ENCODE measurements at places on chromosomes 5 and 9.

DNA sequence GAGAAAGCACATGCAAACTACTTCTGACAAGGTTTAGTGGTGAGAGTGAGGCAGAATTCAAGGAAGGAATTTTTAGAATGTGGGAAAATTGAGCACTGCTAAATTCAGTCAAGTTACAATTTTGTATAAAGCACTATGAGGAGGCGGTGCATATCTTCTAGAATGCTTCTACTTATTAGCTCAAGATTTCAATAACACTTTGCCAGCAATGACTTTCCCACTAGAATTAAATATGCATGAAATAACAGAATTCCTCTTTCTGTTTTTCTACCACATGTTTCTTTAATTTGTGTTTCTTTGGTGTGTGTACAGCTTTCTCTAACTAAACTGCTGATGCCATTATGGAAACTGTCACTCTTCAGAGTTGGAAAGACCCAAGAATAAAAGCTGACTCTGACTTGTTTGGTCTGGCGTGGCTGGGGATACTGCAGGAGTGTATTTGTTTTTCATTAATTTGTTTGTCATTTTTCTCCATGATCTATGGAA is 163.5 kb downstream of the ARSB start:
- no peak for DNase-seq

GRCh38 chr9:132410642-132411041 is 631 bp downstream of the CFAP77 start:
- DNase-seq: no peak

- no peak for DNase-seq
Observed at GRCh38 chr5:34620185-34620584, 35.9 kb upstream of the RAI14 start.

DNA sequence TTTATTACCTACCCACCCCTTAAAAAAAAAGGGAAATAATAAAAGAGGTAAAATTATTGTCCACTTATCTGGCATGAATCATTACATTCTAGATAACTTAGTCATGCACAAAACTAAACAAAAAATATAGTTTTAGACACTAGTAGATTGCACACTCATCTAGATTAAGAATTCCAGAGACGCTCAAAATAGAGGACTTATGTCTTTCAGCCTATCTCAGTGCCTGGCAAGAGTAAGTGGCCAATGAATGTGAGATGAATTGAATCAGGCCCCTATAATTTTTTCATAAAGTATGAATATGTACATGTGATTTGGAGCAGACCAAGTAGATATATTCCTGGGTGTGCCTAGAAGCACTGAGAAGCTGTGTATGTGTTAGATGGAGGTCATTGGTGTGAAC is 2.0 kb upstream of the RXFP3 start:
- DNase-seq: no peak

DNA sequence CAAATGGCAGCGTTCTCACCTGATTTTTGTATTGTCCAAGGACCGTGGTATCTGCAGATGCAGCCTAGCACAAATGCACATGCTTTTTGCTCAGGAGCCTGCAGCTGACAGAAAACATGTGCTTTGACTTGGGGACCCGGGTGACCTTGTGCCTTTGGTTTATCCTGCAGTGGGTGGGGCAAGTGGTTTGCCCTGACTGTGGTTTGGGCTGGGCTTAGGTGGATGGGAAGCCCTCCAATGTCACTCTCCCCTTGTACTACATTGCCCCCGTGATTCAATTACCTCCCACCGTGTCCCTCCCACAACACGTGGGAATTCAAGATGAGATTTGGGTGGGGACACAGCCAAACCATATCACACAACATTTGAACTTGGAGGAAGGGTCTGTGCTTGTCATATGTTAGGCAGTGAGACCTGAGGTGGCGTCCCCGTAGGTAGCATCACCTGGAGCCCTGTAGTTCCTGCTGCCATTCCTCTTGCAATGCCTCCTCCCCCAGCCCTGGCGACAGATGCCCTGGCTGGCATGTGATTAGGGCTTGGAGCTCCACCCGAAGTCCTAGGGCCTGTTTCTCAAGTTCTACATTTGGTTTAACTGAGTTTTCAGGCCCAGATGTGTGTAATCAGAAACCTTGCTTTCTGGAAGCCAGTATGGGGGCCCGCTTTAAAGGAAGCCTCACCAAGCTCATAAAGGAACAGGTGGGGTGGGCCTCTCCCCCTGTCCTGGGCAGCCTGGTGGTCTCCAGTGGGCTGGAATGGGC is 2.1 kb downstream of the ANKRD33B start:
- DNase-seq: no peak

DNA sequence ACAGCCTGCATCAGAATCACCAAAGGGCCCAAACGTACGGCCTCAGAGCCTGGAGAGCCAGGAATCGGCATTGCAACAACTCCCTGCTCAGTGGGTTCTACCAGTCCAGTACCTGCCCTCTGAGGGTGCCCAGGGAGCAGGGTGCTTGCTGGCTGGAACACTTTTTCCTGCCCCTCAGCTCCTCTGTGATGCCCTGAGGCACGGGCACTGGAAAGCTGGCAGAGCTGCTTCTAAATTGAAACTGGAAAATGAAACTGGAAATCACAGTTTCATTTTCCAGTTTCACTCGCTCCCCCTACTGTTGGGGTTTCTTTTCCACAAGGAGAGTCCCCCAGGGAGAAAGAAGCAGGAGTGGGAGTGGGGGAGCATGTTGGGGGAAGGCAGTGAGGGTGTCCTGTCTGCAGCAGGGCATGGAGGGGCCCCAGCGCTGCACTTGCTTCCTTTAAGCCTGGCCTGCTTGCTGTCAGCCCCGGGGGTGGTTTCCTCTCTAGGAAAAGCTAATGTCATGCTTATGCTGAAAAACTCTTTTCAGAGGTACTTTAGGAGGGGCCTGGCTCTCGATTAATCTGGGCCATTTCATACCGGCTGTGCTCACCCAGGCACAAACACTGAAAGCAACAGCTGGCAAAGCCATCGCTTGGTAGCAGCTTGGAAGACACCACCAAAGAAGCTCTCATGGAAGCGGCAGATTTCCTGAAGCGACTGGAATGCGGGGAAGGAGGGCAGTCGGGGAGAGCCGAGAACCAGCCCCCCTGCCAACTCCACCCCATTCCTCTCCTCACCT is 26.2 kb downstream of the IRF1 start:
- no peak for DNase-seq

DNA sequence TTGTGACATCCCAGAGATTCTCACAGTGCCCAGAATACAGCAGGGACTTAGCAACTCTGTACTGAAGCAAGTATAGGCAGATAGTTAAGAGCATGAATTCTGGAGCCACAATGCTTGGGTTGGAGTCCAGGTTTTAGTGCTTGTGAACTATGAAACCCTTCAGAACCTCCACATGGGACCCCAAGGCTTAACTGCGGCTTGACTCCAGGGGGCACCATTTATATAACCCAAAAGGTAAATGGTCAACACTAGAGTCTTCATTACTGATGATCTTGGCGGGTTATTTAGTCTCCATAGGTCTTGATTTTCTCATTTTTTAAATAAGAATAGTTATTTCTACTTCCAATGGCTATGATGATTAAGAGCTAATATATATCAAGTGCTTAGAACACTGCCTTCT is 390.3 kb downstream of the TAF11L14 start:
- DNase-seq: no peak

Data from neuronal stem cell (in vitro differentiated cells).